NCI-H510A treated with DMSO at 0.1 percent for 48 hours (cell line): ENCODE measurements at places on chromosomes 11 and 22.
A peak's percentile ranks its signal among the peaks of the same experiment; 100 is the strongest.

- no peak for DNase-seq
Measured at GRCh38 chr22:20127869-20128618, 3.6 kb upstream of the ZDHHC8 start.

- DNase-seq = peak; percentile 66
Measured at GRCh38 chr11:102733232-102733875, 8.6 kb upstream of the MMP8 start.

DNA sequence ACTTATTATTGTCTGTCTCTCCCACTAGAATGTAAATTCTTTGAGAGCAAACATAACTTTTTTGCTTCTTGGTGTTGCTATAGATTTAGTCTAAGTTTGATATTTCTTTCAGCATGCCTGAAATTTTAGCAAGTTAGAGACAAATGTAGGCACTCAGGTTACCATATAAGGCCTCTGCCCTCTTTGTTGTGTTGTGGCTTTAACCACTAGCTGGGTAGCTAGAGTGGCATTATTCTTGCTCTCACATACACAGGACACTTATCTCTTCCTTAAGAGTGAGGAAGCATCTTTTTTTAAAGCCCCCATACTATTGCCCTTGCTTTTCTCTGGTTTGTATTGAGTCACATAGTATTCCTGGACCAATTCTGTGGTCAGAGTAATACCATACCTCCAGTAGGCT lies 11.2 kb downstream of the ZBED5 start:
- no peak for DNase-seq

GRCh38 chr11:64299847-64300648 lies at the start of gene CATSPERZ:
Gene CATSPERZ (plus strand): TSS chr11:64300358. CDS start chr11:64300411, 53 bp downstream.
- no peak for DNase-seq

GRCh38 chr11:18308242-18308641 lies 13.7 kb downstream of the HPS5 start:
- DNase-seq = no peak

- no peak for DNase-seq
Measured at GRCh38 chr11:35822815-35823495, 120.9 kb upstream of the LDLRAD3 start.

DNA sequence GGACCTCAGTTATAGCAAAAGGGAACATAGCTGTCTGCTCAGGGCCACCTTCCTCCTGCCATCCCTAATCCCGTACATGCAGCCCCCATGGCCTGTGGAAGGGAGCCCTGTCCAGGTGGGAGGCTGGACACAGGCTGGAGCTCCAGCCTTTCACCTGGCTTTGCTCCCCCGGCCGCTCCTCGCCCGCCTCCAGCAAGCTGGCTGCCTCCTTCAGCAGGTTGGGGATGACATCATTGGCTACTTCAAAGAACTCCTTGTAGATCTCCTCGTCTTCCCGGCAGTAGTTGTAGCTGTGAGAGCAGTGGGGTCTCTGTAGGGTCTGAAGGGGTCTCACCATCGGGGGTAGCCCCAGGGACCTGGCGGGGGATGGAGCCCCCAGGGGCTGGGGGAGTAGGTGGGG lies 2.5 kb upstream of the MAP4K2 start:
- no peak for DNase-seq

- no peak for DNase-seq
Measured at GRCh38 chr11:134405436-134405835, 6.6 kb downstream of the B3GAT1 start.

- DNase-seq = no peak
Measured at GRCh38 chr11:34970480-34970879, 54.1 kb downstream of the PDHX start.

DNA sequence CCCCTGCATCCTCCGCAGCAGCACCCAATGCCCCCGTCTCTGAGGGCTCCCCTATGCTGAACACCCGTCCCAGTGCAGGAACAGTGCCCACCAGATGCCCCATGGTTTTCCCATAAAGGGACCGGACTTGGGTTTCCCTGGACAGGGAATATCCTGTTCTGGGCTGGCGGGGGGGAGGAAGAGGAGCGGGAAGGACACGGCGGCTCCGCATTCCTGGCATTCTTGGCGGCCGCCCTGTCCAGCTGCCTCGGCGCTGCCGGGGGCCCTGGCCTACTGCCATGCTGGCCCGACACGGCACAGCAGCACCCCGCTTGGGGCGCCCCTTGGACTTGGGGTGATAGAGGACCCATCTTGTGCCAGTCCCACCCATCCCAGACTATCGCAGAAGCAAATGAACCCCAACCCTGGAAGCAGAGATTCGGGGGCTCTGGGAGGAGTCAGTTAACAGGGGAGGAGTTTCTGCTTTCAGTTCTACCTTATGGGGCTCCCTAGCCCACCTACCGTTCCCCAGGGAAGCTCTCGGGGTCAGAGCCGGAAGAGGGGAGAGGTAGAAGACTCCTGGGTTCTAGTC lies 23.7 kb upstream of the CBX7 start:
- DNase-seq = no peak

DNA sequence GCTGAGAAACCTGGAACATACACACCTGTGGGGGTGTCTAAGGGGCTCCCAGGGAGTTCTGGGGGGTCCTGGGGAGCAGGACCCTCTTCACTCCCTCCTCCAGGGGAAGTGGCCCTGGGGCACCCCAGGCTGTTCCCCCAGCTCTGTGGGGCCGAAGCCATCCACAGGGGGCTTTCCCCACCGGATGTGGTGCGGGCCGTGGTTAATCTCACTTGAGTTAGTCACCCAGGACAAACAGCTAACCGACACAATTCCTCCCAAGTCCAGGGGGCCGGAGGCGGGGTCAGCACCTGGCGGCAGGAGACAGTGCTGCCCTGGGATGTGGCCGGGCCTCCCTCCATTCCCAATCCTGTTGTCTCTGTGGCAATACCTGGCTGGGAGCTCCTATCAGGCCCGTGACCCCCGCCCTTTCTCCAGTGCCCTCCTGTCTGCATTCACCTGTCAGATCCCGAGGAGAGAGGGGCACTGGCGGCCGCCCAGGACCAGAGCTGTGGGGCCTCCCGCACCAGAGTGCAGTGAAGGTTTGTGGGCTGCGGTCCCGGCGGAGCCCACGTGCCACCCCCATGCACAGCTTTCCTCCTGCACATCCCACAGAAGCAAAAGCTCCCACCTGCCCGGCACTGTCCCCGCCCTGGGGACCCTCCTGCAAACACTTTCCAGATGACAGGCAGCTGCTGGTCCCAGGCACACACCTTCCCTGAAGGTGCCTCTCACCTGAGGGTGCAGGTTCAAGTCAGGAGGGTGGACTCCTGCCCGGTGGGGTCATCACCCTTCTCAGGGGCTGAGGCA lies 5.2 kb upstream of the MUC5AC start:
- DNase-seq = no peak

- DNase-seq = no peak
Measured at GRCh38 chr11:128048121-128048520, 539.2 kb downstream of the ETS1 start.

- DNase-seq = peak; percentile 96
Measured at GRCh38 chr11:11291041-11292015, 61.7 kb downstream of the CSNK2A3 start.

DNA sequence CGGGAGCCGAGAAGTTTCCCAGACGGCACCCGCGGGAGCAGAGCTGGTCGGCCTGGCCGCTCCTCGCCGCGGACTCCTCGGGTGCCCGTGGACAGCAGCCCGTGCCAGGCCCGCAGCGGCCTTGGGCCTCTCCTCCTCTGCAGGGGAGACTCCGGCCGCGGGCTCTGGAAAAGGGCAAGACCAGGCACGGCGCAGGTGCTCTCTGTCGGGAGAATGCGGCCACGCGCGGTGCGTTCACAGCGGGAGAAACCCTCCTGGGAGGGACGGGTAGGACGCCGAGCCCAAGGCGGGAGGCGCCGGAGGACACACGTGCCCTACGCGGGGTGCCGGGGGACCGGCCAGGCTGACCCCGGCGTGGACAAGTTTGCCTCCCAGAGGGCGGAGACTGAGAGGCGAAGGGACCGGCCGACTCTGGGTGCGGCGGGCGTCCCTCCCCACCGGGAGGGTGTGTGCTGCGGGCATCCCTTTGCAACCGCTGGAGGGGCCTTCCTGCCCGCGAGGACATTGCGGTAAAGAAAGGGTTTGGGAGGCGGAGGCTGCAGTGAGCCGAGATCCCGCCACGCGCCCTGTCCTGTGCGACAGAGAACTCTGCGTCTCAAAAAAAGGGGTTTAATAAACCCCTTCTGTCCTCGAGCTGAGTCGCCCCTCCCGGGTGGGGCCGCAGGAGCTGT lies 2.3 kb downstream of the IFITM1 start:
- DNase-seq = no peak

DNA sequence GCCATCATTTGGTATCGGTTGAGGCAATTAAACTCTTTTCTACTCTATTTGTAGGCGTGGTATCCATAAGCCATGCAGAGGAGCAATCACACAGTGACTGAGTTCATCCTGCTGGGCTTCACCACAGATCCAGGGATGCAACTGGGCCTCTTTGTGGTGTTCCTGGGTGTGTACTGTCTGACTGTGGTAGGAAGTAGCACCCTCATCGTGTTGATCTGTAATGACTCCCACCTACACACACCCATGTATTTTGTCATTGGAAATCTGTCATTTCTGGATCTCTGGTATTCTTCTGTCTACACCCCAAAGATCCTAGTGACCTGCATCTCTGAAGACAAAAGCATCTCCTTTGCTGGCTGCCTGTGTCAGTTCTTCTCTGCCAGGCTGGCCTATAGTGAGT lies 8.4 kb downstream of the OR9G4 start:
- no peak for DNase-seq

DNA sequence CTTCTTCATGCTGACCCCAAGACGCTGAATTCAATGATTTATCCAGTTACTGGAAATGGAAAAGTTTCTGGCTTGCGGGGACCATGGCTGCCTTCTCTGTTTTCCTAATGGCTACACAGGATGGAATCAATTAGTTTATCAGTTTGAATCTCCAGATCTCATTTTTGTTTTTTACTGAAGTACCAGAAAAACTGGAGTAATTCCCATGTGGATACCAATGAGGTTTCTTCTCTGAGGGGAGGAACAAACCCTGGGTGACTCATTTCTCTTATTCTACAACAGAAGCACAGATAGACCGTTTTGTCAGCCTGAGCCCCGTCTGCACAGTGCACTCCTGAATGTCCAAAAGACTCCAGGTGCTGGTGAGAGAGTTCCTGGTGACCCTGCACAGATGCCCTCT lies 3.4 kb downstream of the ZNF195 start:
- DNase-seq = no peak

DNA sequence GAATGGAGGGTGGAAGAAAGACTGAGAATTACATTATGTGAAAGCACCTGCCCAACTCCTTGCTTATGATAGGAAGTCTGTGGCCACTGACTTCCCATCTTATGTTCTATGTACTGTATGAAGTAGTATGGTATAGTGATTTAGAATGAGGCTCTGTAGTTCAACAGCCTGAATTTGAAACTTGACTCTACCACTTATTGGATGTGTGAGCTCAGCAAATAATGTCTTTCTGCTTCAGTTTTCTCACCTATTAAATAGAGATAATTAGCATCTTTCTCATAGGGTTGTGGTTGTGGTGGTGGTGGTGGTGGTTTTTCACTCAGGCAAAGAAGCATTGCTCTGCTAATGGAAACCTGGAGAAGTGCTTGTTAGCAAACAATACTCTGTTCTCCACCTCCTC lies 121.6 kb downstream of the PAX6 start:
- DNase-seq = no peak

GRCh38 chr11:135002236-135002635 lies 590.2 kb upstream of the B3GAT1 start:
- DNase-seq = no peak

DNA sequence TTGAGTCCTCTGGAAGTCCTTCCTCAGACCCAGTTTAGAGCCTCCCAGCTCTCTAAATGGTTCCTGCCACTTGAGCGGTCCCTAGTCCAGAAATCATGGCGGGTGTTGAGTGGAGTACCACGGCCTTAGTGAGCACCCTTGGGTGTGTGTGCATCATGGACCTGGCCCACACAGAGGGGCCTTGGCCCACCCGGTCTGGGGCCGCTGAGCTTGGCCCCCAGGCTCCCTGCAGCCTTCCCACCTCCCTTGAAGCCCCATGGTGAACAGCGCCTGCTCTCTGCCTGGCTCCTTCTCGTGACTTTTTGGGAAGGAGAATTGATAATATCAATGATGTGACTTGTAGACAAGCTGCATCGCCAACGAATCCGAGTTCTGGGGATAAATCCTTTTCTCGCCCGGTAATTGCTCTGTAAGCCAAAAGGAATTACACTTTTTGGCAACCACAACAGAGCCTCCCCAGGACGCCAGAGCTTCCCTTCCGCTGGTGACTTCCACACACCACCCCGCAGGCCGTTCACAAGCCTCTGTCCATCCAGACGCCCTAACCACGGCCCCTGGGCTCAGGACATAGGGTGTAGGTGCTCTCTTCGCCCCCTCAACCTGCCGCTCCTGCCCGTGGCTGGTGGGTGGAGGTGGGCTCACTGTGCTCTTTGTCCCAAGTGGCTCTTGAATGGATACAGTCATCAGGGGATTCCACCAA lies 93.8 kb downstream of the NECTIN1 start:
- no peak for DNase-seq

GRCh38 chr11:35402751-35403660 lies 16.4 kb downstream of the SLC1A2 start:
- DNase-seq = no peak

DNA sequence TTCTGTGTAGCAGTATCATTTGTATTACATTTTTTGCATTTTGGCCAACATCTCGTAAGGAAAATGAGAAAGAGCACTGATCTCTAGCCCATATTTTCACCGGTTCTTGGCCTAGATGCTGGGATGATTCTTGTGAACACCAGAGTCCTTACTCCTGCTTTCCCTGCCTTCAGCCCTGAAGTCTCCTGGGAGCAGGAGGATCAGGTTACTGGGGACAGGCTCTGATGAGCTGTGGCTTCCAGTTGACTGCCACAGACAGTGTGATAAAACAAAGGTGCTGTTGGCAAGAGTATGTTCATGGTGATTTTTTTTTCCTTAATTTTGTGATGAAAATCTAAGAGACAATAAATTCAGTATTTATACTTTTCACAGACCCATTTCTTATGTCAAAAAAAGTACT lies 34.2 kb upstream of the ADSL start:
- no peak for DNase-seq

- DNase-seq = no peak
Measured at GRCh38 chr11:96013461-96014213, 89.7 kb upstream of the MTMR2 start.

DNA sequence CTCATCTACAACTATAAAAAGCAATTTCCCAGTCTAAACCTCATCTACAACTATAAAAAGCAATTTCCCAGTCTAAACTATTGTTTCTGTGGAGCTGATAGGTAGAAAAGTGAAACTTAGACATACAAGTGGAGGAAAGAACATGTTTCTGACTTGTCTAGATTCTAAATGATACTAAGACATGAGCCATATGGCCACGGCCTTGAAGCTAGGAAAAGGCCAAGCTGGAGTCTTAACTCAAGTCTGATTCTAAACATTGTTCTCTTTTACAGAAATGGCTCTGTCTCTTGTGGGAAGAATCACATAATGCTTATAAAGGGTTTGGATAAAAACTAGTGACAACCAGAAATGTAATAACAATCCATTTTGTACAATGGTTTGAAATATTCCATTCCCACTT lies 43.8 kb upstream of the LARGE1 start:
- DNase-seq = no peak

- DNase-seq = no peak
Measured at GRCh38 chr22:46010207-46010867, 33.4 kb upstream of the WNT7B start.
